SJSA1 (cell line): ENCODE measurements at places on chromosomes 6 and 20. TPM values are rescaled to one million over a fixed set of nuclear protein-coding genes. Genes with fewer than 3 reads are reported as not detected.

Gene GJA10
- not detected in 2 replicates for total RNA-seq

Gene C6orf132
- total RNA-seq: not detected in 2 replicates

Gene ABRACL
- total RNA-seq: 33.6 and 36.2 TPM in 2 replicates

Gene TFB1M
- 15.9 and 48.9 TPM in 2 replicates for total RNA-seq

Gene CTNNBL1
- 37.3 and 49.1 TPM in 2 replicates for total RNA-seq

Gene OOEP
- total RNA-seq: not detected in 2 replicates

Gene KIAA1586
- 18.1 and 22.8 TPM in 2 replicates for total RNA-seq

Gene MACROD2
- total RNA-seq: not detected in 2 replicates

Gene GFRA4
- not detected in 2 replicates for total RNA-seq

Gene COL20A1
- not detected in 2 replicates for total RNA-seq

Gene TNXB
- 0.66 TPM in 1 of 2 replicates, not detected in the other for total RNA-seq

Gene FAM217A
- not detected in 2 replicates for total RNA-seq

Gene C20orf141
- total RNA-seq: not detected in 2 replicates

Gene PTK7
- total RNA-seq: 60.6 and 87.0 TPM in 2 replicates

Gene FRS3
- total RNA-seq: 1.5 and 2.0 TPM in 2 replicates

Gene DNMT3B
- total RNA-seq: 2.6 and 5.6 TPM in 2 replicates

Gene SIRPD
- total RNA-seq: not detected in 2 replicates

Gene MYB
- 0.16 TPM in 1 of 2 replicates, not detected in the other for total RNA-seq

Gene ZNF831
- total RNA-seq: not detected in 2 replicates

Gene SPATS1
- not detected in 2 replicates for total RNA-seq

Gene NKAIN2
- not detected in 2 replicates for total RNA-seq

Gene AP5S1
- total RNA-seq: 17.2 and 17.7 TPM in 2 replicates

Gene PBOV1
- not detected in 2 replicates for total RNA-seq
